ENCODE measurements at places on chromosomes 1 and 21.

- DNase-seq = peak; percentile 56
Measured at GRCh38 chr1:26317612-26318337, at the start of gene CD52. CD52 (plus strand) TSS chr1:26317958; CDS start chr1:26318018, 60 bp downstream.

- no peak for DNase-seq
Measured at GRCh38 chr1:177546346-177546745, 375.6 kb downstream of the BRINP2 start.

- DNase-seq = no peak
Measured at GRCh38 chr1:156337052-156337887, 822 bp downstream of the CCT3 start.

- DNase-seq = no peak
Measured at GRCh38 chr1:28579401-28579800, 12.7 kb upstream of the RAB42 start.

DNA sequence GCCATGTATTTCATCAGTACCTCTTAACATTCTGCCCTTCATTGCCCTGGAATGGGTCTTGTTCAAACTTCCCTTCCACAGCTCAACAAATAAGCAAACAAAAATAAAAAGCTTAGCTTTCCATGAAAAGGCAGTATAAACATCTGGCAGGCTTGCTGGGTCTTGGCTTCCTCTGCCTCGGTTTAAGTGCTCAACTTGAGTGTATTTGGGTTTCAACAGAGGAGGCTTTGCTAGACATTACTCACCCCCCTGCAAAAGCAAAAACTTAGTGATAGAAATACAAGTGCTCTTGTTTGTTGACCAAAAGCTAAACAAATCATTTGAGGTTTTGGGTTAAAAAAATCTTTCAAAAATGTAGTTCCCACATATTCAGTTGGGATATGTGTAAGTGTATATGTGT, 518.5 kb downstream of the PLPP3 start:
- DNase-seq = no peak

DNA sequence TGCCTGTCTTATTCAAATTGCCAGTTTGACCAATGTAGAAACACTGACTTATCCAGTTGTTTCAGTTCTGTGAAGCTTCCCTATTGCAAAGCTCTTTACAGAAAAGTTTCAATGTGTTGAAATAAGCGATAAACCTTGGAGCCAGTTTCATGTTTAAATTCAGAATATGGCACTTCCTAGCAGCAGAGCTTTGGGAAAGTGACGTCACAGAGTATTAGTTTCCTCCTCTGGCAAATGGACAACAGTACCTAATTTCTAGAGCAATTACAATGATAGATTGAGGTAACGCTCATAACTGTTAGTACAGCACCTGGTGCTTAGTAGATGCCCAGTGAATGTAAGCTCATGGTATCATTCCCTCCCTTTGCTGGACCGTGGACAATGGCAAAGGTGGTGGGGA, 527.5 kb upstream of the DAB1 start:
- no peak for DNase-seq

- DNase-seq = no peak
Measured at GRCh38 chr1:34060901-34061415, 104.1 kb downstream of the CSMD2 start.

- DNase-seq = no peak
Measured at GRCh38 chr21:35252831-35253230, 203.7 kb upstream of the RUNX1 start.

DNA sequence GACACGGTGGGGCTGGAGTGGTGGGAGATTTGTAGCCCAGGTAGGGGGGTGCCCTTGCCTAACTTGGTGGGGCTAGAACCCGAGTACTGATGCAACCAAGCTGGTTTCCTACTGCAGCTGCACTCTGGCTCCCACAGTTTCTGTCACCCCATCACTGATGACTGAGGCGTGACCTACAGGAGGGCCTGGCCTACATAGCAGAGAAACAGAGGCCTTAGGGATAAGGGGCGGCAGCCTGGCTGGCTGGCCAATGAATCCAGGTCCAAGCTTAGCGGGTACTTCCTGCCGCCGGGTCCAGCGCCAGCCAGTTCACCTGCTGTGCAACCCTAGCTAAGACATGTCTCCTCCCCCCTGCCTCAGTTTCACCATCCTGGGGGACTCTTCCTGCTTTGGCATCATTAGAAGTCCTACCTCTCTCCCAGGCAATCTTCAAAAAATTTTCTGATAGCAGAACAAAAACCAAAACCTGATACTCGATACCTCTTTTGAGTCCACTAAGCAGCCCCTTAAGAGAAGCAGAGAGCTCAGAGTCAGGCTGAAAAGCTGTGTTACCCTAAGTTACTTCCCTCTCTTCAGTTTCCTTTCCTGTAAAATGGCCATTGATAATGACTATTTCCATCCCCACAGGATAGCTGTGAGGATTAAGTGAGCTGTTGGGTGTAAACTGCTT, 27.3 kb upstream of the RNF19B start:
- no peak for DNase-seq

- DNase-seq = no peak
Measured at GRCh38 chr1:145863282-145864018, 4.6 kb upstream of the PIAS3 start.

DNA sequence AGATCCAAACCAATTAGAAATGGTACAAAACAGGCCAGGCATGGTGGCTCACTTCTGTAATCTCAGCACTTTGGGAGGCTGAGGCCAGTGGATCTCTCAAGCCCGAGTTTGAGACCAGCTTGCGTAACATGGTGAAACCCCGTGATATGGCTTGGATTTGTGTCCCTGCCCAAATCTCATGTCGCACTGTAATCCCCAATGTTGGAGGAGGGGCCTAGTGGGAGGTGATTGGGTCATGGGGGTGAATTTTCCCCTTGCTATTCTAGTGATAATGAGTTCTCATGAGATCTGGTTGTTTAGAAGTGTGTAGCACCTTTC, 7.0 kb upstream of the VASH2 start:
- no peak for DNase-seq

GRCh38 chr1:27864264-27864895, 8.0 kb upstream of the THEMIS2 start:
- DNase-seq = no peak

GRCh38 chr1:7581754-7582459, 189.2 kb upstream of the VAMP3 start:
- DNase-seq = no peak

GRCh38 chr1:196593955-196594354, 14.3 kb downstream of the KCNT2 start:
- no peak for DNase-seq

GRCh38 chr1:58932859-58933598, 149.2 kb upstream of the JUN start:
- no peak for DNase-seq

DNA sequence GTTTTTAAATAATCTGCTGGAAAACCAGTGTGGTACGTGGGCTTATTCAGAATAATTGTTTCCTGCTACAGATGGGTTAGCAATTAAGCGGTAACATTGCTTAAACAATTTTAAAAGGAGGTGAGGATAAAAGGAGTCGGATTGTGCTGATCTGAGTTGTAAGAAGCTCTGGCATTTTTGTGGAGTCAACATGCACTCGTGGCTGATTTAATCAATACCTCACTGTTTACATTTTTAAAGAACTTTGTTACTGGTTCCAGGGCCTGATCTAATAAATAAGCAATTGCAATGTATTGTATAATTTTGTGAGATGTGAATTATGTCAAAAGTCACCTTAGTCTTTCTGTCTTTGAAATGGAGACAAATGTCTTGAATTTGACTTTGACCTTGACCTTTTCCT, 474.0 kb downstream of the SETD4 start:
- DNase-seq = no peak

DNA sequence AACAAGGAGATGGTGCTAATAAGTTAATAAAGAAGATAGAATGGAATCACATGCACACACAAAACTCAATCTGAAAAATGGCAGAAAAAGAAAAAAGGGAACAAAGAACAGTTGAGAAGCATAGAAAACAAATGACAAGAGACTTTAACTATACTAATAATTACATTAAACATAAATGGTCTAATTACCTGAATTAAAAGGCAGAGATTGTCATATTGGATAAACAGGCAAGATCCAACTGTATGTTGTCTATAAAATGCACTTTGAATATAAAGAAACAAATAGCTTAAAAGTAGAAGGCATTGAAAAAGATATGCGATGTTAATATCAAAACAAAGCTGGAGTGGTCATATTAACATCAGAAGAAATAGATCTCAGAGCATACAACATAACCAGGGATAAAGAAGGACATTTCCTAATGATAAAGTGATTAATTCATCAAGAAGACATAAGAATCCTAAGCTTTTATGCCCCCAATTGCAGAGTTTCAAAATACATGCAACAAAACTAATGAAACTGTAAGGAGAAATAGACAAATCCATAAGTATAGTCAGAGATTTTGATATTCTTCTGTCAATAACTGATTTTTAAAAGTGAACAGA, 293.5 kb downstream of the PTPRU start:
- no peak for DNase-seq

DNA sequence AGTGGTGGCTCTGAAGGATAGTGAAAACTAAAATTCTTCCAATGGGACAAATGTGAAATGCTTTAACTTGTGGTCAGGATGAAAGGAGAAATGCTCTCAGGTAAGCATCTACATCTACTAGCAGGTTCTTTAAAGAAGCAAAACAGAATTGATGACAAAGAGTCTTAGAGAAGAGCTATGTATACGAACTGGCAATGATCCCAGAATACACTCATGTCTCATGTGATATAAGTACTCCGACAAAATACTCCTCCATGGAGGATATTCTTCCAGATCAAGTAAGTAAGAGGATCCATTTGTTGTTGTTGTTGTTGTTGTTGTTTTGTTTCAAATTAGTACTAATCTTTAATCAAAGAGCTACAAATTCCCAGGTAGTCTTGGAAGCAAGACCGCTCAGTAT, 174.0 kb upstream of the ATP1B1 start:
- DNase-seq = no peak

DNA sequence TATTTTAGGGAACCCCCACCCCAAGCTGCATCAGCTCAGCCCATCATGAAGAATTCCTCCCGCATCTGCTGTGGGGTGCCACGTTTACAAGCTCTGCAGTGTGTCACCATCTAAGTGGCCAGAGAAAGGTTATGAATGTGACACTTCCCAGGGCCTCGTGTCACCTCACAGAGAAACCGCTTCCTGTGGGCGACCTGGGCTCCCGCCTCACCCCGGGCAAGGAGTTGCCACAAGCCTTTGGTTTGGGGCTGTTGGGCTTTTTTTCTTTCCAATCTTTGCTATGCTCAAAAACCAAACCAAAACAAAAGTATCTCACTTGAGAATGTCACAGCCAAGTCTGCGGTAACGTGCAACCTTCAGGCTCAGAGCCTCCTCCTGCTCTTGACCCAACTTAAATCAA, 82.1 kb upstream of the ARHGEF16 start:
- DNase-seq = no peak

- no peak for DNase-seq
Measured at GRCh38 chr1:206893380-206893779, 3.9 kb upstream of the IL24 start.

DNA sequence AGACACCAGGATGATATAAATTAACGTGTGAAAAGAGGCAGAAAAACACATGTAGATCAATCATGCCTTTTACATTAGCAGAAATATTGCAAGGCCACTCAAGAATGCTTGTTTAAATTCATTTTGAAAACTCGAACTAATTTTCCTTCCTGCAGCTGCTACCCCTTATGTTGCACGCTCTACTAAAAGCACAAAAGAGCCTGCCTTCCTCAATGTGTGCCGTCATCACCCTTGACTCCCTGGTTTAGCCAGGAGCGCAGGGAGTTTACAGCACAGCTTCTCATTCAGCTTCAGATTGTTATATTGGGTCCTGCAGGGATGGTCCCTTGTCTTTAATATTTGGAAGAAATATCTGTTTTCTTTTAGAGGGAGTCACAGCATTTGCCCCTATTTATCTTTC, 10.1 kb upstream of the ST6GALNAC5 start:
- no peak for DNase-seq

DNA sequence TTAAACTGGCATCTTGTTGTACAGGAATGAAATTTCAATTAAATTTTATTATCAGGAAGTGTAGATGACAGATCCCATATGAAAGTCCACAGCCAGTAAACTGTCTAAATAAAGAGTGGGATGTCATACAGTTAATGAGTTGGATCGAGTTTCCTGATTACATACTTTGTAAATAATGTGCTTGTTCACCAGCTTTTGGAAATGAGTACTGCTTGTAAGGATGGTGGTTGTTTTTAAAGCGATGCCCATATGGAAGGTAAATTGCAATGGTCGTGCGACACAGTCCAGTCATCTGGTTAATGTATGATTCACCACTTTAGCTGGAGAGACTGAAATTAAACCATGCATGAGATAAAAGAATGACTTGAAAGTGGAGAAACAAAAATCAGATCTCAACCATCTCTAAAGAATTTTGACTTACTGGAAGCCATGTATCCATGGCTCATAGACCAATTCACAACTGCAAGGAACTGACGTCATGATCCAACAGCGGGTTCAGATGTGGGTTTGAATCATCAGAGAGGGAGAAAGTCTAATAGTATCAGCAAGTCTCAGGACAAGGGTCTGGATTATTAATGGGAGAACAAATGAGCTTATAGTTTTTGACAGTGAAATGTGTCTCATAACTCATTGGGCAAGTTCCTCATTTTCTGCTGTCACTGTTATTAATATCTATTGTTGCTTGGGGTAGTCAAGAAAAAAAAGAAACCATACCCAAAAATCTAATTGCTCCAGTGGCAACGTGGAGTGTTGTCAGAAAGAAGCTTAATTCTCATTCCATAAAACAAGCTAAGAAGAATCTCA, 49.0 kb downstream of the MAP10 start:
- DNase-seq = no peak

DNA sequence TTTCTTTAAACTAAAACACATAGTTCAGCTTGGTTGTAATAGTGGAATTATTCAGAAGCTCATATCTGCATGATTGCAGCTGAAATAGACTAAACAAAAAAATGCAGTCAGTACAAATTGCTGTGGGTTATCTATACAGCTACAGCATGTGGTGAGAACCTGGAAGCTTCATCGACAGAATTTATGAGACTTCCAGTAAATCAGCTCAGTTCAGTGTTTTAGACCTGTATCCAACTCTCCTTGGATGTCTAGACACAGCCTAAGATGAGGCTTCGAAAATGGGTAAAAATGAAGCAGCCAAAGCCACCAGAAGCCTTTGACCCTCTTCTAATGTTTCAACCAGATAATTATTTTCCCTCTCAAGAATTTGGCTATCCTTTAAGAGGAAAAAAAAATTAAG, 127.1 kb upstream of the C1orf105 start:
- no peak for DNase-seq

GRCh38 chr21:8998946-8999681, 1522.3 kb upstream of the TPTE start:
- no peak for DNase-seq

DNA sequence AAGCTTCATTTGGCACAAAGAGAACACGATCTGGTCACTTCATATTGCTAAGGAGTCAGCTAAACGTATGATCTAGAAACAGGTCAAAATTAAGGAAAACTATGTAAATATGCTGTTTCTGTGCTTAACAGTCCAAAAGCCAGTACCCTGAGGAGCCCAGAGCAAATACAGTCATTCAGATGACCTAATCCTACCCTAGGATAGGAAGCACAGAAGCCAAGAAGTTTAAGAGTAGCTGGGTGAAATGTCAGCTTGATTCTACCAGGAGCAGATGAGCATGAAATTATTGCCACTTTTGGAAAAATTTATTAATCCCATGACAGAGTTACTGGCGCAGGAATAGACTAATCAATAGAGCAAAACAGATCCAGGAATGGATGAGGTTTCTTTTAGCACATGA, 18.3 kb downstream of the SORT1 start:
- no peak for DNase-seq

- DNase-seq = no peak
Measured at GRCh38 chr1:61776091-61776490, 33.8 kb downstream of the PATJ start.

- DNase-seq = no peak
Measured at GRCh38 chr1:243597383-243597782, 252.7 kb downstream of the AKT3 start.

All from GM19239 (cell line).